ENCODE measurements at places on chromosomes 7 and 10.

GRCh38 chr10:121096617-121097431 lies 245.7 kb downstream of the WDR11 start:
- no peak for DNase-seq

DNA sequence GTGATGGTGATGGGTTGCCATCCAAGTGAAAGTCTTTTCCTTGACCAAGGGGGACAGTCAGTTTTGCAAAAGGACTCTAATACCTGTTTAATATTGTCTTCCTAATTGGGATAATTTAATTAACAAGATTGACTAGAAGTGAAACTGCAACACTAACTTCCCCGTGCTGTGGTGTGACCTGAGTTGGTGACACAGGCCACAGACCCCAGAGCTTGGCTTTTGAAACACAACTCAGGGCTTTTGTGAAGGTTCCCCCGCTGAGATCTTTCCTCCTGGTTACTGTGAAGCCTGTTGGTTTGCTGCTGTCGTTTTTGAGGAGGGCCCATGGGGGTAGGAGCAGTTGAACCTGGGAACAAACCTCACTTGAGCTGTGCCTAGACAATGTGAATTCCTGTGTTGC lies 6.9 kb downstream of the PPIF start:
- no peak for DNase-seq

GRCh38 chr7:91293136-91293535 lies 28.9 kb downstream of the FZD1 start:
- no peak for DNase-seq

DNA sequence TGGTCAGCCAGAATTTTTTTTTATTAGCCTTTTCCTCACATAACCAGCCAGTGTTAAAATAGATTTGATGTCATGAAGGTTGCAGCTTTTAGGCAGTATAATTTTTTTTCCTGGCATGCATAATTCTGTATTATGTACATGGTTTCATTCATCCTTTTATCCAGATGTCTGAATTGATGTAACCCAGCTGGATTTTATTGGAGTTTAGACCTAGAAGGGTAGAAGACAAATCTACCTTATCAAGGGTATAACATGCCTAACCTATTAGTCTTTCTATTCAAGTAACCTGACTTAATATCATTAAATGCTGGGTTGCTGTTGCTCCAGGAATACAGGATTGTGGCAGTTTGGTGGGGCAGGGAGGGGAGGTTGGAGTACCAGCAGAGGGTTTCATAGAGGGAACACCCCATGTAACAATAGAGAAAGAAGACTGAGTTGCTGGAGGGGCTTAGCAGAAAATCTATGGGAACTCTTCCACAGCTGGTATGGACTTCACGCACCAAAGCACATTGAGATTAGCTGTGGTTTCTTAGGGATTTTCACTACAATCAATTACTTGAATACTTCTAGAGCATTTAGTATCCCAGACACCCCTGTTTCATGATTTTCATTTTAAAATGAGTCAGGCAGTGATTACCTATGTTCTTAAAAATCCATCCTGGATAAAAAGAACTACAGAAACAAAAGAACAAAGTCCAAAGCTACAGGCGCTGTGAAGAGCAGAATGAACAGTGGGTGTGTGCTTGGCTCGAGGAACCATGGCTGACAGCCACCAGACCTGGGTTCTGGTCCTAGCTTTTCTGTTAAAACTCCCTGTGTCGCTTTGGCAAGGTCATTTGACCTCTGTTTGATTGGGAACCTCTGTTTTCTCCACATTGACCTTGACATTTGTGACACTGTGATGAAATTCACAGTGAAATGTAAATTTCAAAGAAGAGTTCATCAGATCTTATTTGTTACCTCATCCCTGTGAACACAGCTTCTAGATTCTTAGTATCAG lies 93.5 kb downstream of the CREM start:
- no peak for DNase-seq

- peak; percentile 23 for DNase-seq
These were observed 302.9 kb upstream of the PODXL start for GRCh38 chr7:131859147-131859821.
